ENCODE measurements at places on chromosomes 2 and 18.
A peak's percentile ranks its signal among the peaks of the same experiment; 100 is the strongest.

GRCh38 chr2:240813231-240813921 lies 6.6 kb downstream of the KIF1A start:
- peak; percentile 12 for DNase-seq

- DNase-seq = no peak
These were observed 49.7 kb upstream of the AGAP1 start for GRCh38 chr2:235444101-235444597.

GRCh38 chr18:63801343-63801742 lies 26.1 kb downstream of the SERPINB7 start:
- no peak for DNase-seq

DNA sequence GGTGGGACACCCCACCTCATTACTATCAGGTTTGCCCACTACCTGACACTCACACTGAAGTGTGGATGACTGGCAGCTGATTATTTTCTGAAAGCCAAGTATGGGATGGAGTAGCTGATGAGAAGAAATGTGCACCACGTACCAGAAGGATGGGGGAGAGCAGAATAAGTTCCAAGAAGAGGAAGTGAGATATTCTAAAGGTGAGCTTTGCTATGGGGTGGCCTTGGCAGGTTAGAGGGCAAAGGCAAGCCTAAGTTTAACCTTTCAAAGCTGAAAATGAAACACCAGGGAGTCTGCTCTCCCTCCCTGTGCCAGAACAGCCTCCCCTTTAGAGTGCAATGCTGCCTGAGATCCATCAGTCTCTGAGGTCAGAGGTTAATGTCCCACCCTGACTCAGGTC lies 196.1 kb upstream of the OSR1 start:
- DNase-seq = no peak

GRCh38 chr2:147382322-147382948 lies 462.4 kb upstream of the ACVR2A start:
- DNase-seq = no peak

DNA sequence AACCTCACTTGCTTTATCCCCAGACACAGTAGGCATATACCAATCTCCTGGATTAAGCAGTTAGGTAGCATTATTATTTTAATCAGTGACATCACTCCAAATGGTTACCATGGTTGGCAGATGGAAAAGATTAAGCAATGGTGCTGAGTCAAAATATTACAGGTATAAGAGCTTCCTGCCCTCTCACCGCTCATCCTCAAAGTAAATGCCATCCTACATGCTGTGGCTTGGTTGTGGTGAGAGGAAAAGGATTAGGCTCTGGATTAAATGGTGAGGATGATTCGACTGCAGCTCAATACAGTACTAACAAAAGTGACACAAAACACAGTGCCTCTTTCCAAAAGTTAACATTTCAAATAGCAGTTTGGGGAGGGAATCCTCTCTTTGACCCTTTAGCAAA lies 108.9 kb upstream of the ACAA2 start:
- DNase-seq = no peak

DNA sequence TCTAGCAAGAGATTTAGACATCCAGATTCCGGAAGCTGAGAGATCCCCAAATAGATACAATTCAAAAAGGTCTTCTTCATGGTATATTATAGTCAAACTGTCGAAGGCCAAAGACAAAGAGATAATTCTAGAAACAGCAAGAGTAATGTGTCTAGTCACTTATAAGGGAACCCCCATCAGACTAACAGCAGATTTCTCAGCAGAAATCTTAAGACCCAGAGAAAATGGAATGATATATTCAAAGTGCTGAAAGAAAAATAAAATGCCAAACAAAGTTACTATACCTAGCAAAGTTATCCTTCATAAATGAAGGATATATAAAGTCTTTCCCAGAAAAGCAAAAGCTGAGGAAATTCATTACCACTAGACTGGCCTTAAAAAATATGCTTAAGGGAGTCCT lies 36.1 kb upstream of the PAX3 start:
- no peak for DNase-seq

All from activated naive CD4-positive, alpha-beta T cell treated with anti-CD3 and anti-CD28 coated beads, Interleukin-2, amount 10 ng/mL, durations not matched to agents 7 days and 5 days (primary cell).